Type B pancreatic cell (in vitro differentiated cells): ENCODE measurements at places on chromosomes 4 and X. TPM values are rescaled to one million over a fixed set of nuclear protein-coding genes. Genes with fewer than 3 reads are reported as not detected.

Gene NDST3
- total RNA-seq = 1.5 and 2.7 TPM in 2 replicates

Gene CT45A2
- total RNA-seq = not detected in 2 replicates

Gene TMEM184C
- 47.2 and 47.8 TPM in 2 replicates for total RNA-seq

Gene TLR6
- 0.56 and 0.67 TPM in 2 replicates for total RNA-seq

Gene MTNR1A
- total RNA-seq = 0.39 and 0.43 TPM in 2 replicates

Gene PARM1
- 17.9 and 22.4 TPM in 2 replicates for total RNA-seq

Gene TMEM164
- total RNA-seq = 48.8 and 76.3 TPM in 2 replicates

Gene DGKK
- 0.70 and 0.98 TPM in 2 replicates for total RNA-seq
